ENCODE measurements at places on chromosomes 7 and 10. TPM values are rescaled to one million over a fixed set of nuclear protein-coding genes. Genes with fewer than 3 reads are reported as not detected.

DNA sequence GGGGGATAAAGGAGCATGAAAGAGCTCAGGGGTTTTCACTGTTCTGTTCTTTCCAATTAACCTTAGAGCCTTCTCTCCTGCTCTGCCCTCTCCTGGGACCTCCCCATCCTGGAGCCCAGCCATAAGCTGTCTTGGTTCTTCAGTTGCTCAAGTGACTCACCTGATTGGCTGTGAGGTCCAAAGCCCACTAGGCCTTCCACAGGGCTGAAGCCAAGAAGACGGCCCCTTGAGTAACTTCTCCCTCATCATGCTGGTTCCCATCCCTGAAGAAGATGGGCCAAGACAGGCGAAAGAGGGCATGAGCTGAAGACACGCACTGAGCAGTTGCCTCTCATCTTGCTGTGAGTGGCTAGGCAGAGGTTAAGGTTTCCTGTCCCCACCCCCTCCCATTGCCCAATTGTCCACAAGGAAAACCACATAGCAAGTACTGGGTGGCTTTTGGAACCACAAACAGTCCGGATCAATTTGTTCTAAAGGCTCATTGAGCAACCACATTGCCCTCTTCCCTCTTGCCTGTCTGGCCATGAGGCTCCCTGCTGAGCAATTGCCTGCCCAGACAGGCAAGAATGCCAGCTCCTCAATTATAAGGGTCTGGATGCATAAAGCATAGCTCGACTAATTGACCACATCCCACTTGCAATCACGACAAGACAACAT, 43.9 kb upstream of the GPAM start:
- no peak for DNase-seq

- DNase-seq = no peak
These were observed 13.4 kb upstream of the CARD11 start for GRCh38 chr7:3057066-3057420.

DNA sequence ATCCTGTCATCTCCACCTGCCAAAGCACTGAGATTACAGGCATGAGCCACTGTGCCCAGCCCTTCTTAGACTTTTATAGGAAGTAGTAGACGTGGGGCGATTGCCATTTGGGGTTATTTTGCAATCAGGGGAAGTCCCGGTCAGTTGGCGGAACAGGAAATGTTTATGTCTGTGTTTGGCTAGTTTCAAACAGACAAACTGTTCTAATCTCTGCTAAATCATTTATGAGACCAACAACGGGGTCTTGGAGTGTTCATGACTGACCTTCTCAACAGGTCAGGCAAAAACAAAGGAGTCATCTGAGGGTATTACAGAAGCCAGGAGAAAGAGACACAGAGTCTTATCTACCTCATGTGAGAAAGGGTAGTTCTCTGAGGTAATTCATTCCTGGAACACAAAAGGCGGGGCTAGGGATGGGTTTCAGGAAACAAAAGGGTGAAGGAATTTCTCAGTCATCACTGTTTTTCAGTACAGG, 6.6 kb upstream of the TPK1 start:
- no peak for DNase-seq

DNA sequence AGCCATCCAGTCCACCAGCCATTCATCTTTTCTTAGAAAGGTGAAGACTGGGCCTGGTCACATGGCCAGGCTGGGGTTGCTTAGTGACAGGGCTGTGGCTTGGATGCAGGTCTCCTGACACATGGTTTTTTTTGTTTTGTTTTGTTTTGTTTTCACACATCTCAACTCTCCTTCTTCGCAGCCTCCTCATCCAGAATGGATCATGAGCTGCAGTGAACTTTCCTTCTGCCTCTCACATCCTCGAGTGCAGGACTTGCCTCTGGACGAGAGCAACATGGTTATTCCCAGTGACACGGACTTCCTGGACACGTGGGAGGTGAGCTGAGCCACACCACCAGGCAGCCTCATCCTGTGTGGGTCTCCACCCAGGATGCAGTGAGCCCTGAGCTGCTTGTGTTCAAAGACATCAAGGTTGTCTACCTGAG, 9.5 kb downstream of the AKR1E2 start:
- DNase-seq = no peak

DNA sequence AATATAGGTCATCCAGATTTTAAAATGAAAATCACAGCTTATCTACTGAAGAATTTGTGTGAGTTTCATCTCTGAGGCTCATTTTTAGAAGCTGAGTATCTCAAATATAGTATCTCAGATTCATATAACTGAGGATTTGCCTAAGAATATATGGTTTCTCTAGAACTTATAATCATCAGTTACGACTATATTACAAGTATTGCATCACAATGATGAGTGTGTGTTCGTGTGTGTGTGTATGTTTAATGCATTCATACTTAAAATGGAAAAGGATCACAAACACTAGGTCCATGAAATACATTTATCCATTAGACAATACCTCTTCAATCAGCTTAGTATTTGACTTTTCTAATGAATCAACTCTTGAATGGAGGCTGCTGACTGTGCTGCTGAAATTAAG, 21.3 kb downstream of the RUFY2 start:
- no peak for DNase-seq

DNA sequence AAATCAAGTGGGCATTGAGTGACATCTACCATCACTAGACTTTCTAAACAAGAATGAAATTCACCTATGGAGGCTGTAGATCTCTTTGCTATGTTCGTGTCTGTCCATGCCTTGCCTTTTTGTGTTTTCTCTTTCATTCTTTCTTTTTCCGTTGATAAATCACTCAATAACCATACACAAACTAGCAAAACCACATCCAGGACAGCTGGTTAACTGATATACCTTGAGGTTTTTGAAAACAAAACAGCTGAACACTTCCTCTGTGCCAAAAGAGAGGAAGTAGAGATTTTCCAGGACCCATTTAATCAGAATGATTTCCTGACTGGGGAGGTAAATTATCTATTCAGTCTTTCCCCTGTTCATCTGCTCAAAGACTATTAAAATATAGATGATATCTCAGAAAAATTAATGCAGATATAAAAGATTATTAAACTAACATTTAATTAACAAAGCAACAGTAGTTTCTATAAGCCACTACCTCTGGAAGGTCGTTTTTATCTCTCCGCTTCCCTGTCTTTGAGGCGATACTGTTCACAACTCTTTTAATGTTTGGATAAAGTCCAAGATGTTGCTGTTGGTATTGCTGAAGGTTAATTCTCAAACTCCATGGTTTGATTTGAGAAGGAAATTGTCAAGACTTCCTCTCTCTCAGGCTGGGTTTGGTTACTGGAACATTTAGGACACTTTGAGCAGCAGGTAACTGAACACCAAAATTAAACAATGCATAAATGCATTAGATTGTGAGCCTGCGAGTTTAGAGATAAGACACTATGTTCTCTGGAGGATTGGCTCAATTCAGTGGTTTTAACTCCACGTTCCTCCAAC, 24.4 kb upstream of the C10orf67 start:
- DNase-seq = no peak

Gene UPK3B
- not detected for total RNA-seq

DNA sequence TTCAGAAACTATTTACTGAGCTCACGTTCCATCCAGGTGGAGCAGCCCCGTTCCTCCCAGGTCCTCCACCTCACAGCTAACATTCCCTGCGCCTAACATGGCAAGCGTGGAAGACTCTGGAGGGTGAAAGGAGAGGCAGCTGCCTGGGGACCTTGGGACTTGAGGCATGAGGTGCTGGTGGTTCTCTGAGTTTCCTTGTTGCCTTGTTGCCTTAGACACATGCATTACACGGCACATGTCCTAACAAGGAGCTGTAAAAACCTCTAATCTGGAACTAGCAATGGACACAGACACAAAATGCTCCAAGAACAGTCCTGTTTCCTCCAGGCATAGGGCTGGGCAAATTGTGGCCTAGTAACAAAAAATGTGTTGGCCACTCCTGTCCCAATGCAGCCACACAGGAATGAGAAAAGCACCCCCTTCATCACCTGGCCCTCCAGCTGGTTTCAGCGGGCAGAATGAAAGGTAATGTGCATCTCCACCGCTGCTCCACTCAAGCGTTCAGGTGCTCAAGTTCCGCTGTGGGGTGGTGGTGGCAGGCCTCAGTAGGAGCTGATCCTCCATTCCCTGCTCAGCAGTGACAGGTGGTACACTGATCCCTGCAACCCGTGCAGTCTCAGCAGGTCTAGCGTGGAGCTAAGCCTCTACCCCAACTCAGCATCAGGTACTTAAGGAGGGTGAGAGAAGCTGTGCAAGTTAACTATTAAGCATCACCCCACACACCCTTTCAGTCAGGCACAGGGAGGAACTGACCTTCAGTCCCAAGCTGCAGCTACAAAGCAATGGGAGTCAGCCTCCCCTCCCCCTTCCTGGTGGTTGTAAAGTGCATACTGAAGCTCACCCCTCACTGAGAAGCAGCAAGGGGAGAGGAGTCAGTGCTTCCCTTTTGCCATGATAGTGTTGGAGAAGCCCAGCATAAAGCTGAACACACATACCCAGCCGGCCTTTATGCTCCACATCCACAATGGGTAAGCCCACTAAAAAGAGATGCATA, 382.8 kb downstream of the SDK1 start:
- DNase-seq = no peak

- DNase-seq = no peak
These were observed 70.4 kb downstream of the MGAM2 start for GRCh38 chr7:142181966-142182365.

DNA sequence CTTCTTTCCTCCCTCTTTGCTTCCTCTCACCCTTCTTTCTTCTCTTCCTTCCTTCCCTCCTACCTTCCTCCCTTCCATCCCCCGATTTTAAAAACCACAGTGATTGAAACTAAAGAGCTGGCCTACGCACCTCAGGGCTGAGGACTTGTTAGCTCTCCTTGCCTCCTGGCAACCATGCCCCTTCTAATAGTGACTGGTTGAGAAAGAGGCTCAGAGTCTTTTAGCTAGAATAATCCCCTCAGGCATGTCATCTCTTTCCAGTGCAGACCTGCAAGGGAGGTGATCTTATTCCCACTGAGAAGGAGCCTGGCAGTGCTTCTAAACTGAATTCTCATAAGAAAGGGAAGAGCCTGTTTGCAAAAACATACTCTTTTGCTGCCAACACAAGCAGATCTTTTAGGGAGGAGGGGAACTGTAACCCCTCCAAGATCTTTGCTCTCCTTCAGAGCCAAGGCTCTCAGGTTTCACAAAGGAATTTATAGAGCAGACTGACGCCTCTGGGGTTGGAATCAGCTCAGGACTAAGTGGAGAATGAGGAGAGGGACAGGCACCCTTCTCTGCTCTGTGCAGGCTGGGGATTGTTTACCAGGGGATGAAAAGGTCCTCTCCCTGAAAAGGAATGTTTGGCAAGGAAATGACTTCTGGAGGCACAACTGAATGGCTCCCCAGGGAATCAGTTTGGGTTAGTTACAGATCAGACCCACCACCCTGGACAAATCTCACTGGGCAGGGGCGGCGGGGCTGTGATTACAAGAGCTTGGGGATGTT, 9.4 kb upstream of the ANKRD1 start:
- no peak for DNase-seq

GRCh38 chr7:84913731-84914130, 273.1 kb downstream of the SEMA3D start:
- no peak for DNase-seq

Gene CRHR2
- 0.18 TPM for total RNA-seq

Gene SDK1
- total RNA-seq = 12.6 TPM

Gene TLX1
- 0.33 TPM for total RNA-seq

Gene DRGX
- total RNA-seq = 0.18 TPM

Gene TRIM73
- 6.8 TPM for total RNA-seq

GRCh38 chr7:159126311-159127260, 18.1 kb downstream of the VIPR2 start:
- DNase-seq = no peak

- DNase-seq = no peak
These were observed 36.8 kb downstream of the NACAD start for GRCh38 chr7:45052011-45052410.

Gene CADPS2
- total RNA-seq = 3.7 TPM

Gene SLC26A3
- not detected for total RNA-seq

GRCh38 chr10:17109475-17110207, 20.0 kb downstream of the CUBN start:
- no peak for DNase-seq

Gene TRIM56
- total RNA-seq = 16.0 TPM

DNA sequence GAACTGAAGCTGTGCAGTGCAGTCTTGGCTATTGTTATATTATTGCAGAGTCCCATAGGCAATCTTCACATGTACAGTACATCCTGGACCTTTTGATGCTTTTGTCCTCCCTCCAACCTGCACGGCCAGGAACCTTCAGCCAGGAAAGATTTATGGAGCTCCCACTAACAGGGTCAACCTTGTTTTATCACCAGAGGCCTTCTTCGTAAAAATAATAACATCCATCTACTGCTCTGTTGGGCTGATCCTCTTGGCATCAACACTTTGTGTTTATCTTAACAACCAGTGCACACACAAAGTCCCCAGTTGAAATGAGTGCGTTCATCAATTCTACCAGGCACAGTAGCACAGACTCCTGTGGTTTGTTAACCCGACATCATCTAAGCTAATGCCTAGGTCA, 72.4 kb downstream of the AGMO start:
- no peak for DNase-seq

GRCh38 chr10:131212763-131213325, 98.7 kb downstream of the TCERG1L start:
- no peak for DNase-seq
